Hepatocyte (in vitro differentiated cells): ENCODE measurements at places on chromosomes 12 and 14. TPM values are rescaled to one million over a fixed set of nuclear protein-coding genes. Genes with fewer than 3 reads are reported as not detected.

KCNK10 gene
- 1.5 and 1.6 TPM in 2 replicates for total RNA-seq

EML1 gene
- total RNA-seq: 31.8 and 31.9 TPM in 2 replicates

TRIM9 gene
- 0.10 and 0.76 TPM in 2 replicates for total RNA-seq

SIX6 gene
- total RNA-seq: not detected in 2 replicates

MTA1 gene
- 33.3 and 48.1 TPM in 2 replicates for total RNA-seq

OR11H6 gene
- total RNA-seq: not detected in 2 replicates

KRT72 gene
- total RNA-seq: not detected in 2 replicates

CLEC6A gene
- total RNA-seq: not detected in 2 replicates

DNA sequence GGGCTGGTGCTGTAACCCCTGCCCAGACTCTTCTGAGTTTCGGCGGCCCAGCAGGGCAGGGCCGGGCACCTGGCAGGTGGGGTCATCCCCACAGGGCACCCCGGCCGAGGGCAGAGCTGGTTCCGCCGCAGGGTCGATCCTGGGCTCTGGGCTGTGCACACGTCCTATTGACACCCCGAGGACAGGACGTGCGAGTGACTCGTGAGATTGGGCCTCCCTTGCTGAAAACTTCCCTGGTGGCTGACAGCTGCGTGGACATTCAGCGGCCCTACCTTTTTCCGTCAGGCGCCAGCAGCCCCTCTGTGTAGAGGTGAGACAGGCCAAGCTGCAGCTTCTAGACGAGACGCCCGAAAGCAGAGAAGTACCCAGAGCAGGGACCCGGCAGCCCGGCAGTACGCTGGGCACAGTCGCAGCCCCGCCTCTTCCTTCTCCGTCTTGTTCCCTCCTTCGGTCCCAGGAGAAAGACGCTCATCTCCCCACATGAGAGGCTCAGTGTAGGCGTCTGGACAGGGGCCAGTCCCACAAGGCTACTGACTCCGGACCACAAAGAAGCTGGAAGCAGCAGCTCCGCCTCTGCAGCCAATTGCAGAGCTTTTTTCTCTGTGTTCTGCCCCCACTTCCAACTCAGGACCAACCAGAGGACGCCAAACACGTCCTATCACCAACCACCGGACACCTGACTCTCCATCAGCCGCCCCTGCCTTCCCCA, at the start of gene LRCOL1:
Gene LRCOL1, minus strand, starts transcription at position 532 of the 709 bp plus-strand sequence. CDS start 4,331 bp downstream, outside the sequence.
- no peaks in the 10 kb centered on the region for H3K4me1 ChIP-seq
- H3K4me3 ChIP-seq: no peak within 1 kb of the TSS
- H3K27me3 ChIP-seq: peaks cover 32% of the 10 kb centered on the region
- no peaks in the 10 kb centered on the region for H3K36me3 ChIP-seq
- H3K27ac ChIP-seq: no peak within 1 kb of the TSS
- DNase-seq: no peak

GRCh38 chr12:16086462-16086861, 175.3 kb downstream of the DERA start:
- H3K27me3 ChIP-seq: no peaks in the 10 kb centered on the region
- DNase-seq: no peak
- no peaks in the 10 kb centered on the region for H3K36me3 ChIP-seq
- no peak overlapping the region for H3K4me3 ChIP-seq
- H3K4me1 ChIP-seq: no peaks in the 10 kb centered on the region
- H3K27ac ChIP-seq: no peak overlapping the region

- no peak overlapping the region for H3K27ac ChIP-seq
- no peaks in the 10 kb centered on the region for H3K36me3 ChIP-seq
- H3K4me3 ChIP-seq: no peak overlapping the region
- H3K4me1 ChIP-seq: no peaks in the 10 kb centered on the region
- H3K27me3 ChIP-seq: no peaks in the 10 kb centered on the region
These were observed 197.0 kb upstream of the C14orf180 start for GRCh38 chr14:104382361-104383087.

DNA sequence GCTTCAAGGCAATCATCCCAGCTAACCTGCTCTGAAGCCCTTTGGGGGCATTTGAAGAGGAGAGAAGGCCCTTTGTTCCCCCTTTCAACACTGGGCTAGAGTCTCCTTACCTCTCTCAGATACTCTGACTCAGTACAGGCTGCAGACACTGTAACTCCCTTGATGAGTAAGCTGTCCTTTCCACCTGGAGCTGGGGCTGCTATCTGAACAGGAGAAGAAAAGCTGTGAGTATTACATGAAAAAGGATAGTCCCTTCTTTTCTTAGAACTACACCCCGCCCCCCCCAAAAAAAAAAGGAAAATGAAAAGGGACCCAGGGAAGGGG, 186.6 kb upstream of the PLEKHG7 start:
- H3K27ac ChIP-seq: peak overlapping the region; percentile 53
- H3K36me3 ChIP-seq: no peaks in the 10 kb centered on the region
- H3K4me3 ChIP-seq: no peak overlapping the region
- peak; percentile 53 for DNase-seq
- peaks cover 7% of the 10 kb centered on the region for H3K4me1 ChIP-seq

DNA sequence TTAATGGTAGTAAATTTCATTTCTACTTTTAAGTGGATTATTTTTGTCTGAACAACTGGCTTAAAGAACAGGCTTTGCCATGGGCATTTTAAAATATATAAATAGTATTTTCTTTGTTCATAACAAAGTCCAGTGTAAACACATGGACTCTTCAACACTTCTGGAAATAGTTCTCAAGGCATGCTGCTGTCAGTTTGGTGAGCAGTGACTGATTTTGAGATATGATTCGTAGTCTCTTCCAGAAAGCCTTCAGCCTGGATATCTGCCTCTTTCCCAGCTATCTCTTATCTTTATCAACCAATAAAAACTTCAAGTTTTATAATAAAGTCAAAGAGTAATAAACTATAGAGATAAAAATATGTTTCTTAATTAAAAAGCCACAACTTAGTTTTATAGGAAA, 110.7 kb downstream of the NAV3 start:
- H3K4me3 ChIP-seq: no peak overlapping the region
- H3K27me3 ChIP-seq: no peaks in the 10 kb centered on the region
- H3K36me3 ChIP-seq: no peaks in the 10 kb centered on the region
- no peak for DNase-seq

- no peaks in the 10 kb centered on the region for H3K36me3 ChIP-seq
- peaks cover 20% of the 10 kb centered on the region for H3K4me1 ChIP-seq
- DNase-seq: no peak
- no peaks in the 10 kb centered on the region for H3K27me3 ChIP-seq
These were observed 44.5 kb downstream of the MAP1LC3B2 start for GRCh38 chr12:116603546-116604177.

- no peaks in the 10 kb centered on the region for H3K4me1 ChIP-seq
- no peak overlapping the region for H3K27ac ChIP-seq
- no peaks in the 10 kb centered on the region for H3K36me3 ChIP-seq
- no peak overlapping the region for H3K4me3 ChIP-seq
These were observed 326.2 kb downstream of the ETNK1 start for GRCh38 chr12:22951206-22951605.

DNA sequence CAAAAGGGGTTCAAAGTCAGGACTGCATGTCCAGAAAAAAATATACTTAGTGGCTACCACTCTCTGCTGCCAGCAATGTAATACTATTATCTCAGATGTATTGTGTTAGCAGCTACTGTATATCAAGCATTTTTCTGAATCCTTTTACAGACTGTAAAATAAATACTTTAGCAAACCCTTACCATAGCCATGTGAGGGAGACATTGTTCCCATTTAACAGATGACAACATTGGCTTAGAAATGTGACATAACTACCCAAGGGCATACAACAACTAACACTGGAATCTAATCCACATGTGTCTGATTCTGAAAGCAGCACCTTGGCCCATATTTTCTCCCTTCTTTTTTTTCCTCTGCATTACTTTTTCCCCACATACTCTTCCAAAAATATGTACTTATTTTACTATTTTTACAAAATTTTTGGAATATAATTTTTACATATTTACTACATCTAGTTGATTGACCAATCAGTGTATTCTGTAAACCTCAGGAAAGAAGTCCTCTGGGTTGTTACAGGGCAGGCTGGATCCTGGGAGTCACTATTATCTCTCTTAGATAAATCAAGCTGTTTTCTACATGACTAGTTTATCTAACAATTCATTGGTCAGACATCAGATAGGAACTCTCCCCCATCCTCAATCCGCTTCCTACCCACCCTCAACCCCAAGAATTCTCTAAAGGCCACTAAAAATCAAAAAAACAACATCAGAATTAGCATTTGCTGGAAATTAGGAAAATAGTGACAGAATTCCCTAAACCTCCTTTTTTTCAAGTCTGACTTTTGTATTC, 154.1 kb downstream of the BTG1 start:
- H3K27ac ChIP-seq: no peak overlapping the region
- no peak overlapping the region for H3K4me3 ChIP-seq
- no peak for DNase-seq
- H3K27me3 ChIP-seq: no peaks in the 10 kb centered on the region
- no peaks in the 10 kb centered on the region for H3K4me1 ChIP-seq

GRCh38 chr14:34374998-34375740, 86.9 kb downstream of the SPTSSA start:
- peak overlapping the region; percentile 86 for H3K27ac ChIP-seq
- H3K4me3 ChIP-seq: no peak overlapping the region
- no peaks in the 10 kb centered on the region for H3K36me3 ChIP-seq
- DNase-seq: no peak
- H3K27me3 ChIP-seq: no peaks in the 10 kb centered on the region

DNA sequence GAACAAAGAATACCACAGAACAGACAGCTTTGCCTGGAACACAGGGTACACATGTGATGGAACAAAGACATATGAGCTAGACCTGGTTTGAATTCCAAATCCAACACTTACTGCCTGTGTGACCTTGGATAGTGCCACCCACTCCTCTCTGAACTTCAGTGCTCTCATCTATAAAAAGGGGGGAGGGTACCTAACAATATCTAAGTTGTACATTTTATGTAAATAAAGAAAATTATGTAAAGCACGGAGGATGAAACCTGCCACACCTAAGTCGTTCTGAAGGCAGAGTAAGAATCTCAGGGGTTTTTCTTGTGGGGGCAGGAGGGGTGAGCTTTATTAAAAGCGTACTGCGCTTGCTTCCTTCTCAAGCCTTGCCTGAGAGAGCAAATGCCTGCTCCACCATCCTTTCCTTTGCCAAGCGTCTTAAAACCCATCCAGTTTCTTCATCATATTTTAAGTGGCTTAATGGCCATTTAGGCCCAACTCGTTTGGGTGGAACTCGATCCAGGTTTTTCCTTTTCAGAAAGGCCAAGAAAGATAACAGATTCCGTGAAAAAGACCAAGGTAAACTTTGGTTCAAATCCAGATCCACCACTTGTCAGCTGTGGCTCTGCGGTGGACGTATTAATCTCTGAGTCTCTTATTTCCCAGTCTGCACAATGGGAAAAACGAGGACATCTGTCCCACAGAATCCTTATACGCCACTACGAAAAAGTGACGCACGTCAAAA, 946 bp downstream of the DDX24 start:
- peaks cover 33% of the 10 kb centered on the region for H3K4me1 ChIP-seq
- no peaks in the 10 kb centered on the region for H3K36me3 ChIP-seq
- peak overlapping the region; percentile 96 for H3K27ac ChIP-seq
- DNase-seq: no peak

DNA sequence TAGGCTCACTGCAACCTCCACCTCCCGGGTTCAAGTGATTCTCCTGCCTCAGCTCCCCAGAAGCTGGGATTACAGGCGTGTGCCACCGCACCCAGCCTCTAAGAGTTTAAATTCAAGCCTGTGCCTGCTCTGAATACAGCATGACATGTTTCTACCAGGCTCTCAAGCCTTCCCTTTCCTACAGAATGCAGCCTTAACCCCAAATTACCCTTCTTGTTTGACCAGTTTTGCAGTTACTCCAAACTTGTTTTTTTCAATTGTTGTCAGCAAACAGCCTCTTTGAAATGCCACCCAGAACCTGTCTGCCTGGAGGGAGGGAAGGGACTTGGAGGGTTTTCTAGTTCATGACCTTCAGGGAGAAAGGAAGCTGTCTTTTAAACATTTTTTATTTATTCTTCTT, 15.4 kb downstream of the GLTP start:
- H3K27me3 ChIP-seq: no peaks in the 10 kb centered on the region
- peaks cover 27% of the 10 kb centered on the region for H3K4me1 ChIP-seq
- H3K4me3 ChIP-seq: no peak overlapping the region
- DNase-seq: no peak

DNA sequence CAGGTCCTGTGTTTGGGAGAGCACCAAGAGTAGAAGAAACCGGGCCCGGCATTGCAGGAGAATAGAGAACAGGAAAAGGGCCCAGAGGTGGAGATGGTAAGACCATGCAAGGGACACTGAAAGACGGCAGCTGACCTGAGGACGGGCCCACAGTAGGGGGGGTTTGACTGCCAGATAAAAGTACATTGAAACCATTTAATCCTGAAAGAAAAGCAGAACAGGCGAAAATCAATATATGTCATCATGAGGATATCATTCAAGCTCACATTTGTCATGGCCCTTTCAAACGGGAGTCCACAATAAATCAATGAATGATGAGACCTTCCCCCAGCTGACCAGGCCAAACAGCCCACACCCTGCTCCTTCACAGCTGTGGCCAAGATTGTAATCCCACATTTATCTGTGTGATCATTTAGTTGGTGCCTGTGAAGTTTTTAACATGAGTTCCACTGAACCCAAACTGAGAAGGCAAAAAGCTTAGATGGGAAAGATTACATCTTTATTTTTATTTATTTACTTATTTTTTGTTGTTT, 39.5 kb downstream of the E2F7 start:
- no peak for DNase-seq
- H3K4me3 ChIP-seq: no peak overlapping the region
- H3K4me1 ChIP-seq: no peaks in the 10 kb centered on the region
- H3K27me3 ChIP-seq: no peaks in the 10 kb centered on the region
- peaks cover 3% of the 10 kb centered on the region for H3K36me3 ChIP-seq

GRCh38 chr14:105311838-105312237, 2.7 kb upstream of the PACS2 start:
- H3K4me1 ChIP-seq: peaks cover 24% of the 10 kb centered on the region
- H3K4me3 ChIP-seq: no peak overlapping the region
- no peaks in the 10 kb centered on the region for H3K36me3 ChIP-seq
- no peaks in the 10 kb centered on the region for H3K27me3 ChIP-seq
- no peak overlapping the region for H3K27ac ChIP-seq
- no peak for DNase-seq

DNA sequence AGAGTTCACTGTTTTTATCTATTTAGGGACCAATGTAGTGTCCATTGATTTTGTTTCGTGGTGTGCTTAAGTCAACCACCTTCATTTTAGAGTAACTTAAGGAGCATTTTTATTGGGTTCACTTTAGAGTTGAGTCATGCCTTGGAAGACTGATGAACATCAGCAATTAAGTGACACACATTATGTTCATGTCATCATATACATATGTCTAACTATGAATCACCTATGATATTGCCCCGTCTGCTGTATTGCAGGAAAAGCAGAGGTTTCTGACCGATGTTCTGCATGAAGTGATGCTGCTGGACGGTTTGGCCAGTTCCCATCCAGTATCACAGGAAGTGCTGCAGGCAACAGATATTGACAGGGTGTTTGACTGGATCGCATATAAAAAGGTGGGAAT, 227.1 kb downstream of the TRHDE start:
- H3K27ac ChIP-seq: no peak overlapping the region
- no peak overlapping the region for H3K4me3 ChIP-seq
- no peak for DNase-seq
- H3K4me1 ChIP-seq: no peaks in the 10 kb centered on the region

GRCh38 chr14:46989566-46989965, 338.0 kb upstream of the RPL10L start:
- H3K27me3 ChIP-seq: no peaks in the 10 kb centered on the region
- H3K36me3 ChIP-seq: no peaks in the 10 kb centered on the region
- DNase-seq: no peak
